GM06990 (cell line): ENCODE measurements at places on chromosomes 6 and 20.

DNA sequence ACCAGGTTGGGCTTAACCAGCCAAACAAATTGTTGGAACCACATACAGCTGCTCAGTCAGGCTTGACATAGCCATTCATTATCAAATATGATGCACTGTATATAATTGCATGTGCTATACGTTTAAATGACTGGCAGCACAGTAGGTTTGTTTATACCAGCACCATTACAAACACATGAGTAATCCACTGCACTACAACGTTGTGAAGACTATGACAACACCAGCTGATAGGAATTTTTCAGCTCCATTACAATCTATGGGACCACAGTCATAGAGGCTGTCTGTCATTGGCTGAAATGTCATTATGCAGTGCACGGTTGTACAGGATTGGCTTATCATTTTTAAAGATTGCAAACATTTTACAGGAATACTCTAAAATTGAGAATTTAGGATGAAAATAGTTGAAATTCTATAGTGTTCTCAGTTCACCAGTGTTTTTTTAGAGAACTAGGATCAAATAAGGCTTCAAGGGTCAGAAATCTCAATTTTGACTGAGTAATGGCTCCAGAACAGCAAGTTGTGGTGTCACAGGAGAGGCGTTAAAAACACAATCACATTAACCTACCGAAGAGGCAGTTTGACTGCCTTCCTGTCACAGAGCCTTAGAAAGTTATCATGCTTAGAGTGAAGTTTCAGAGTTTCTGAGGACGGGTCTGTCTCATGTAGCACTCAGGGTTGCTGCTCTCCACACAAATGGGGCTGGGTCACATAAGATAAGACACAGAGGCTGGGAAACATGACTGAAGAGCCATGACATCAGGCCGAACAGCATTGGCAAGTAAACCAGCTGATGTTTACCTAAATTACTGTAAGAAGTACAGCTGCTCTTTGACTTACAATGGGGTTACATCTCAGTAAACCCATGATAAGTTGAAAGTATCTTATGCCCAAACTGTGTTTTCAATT lies 60.7 kb upstream of the SMLR1 start:
- DNase-seq: no peak

DNA sequence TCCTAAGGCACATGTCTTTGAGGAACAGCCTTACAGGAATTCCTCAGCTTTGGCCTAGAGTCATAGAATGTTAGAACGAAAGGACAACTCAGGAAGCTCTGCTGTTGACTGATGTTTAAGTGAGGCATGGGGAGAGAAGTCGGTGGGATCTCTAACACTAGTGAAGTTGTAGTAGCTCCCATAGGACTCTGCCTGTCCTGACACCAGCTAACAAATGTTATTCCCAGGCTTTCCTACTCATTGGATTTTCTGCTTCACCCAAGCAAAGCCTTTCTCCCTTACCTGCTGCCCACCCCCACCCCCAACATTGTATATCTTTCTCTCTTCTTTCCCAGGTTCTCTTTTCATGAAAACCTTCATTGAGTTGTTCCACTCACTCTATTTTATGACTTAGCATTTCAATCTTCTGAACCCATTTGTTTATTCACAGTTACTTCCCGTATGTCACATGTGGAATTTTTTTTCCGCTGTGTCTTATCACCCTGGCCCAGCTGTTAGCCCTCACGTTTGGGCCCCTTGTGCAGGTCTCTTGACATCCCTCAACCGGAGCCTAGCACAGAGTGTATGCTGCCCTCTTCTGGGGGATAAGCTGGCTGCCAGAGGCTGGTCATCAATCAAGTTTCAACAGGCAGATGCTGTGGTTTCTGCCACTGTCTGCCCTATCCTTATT lies 39.2 kb upstream of the RNF8 start:
- DNase-seq: peak; percentile 22

DNA sequence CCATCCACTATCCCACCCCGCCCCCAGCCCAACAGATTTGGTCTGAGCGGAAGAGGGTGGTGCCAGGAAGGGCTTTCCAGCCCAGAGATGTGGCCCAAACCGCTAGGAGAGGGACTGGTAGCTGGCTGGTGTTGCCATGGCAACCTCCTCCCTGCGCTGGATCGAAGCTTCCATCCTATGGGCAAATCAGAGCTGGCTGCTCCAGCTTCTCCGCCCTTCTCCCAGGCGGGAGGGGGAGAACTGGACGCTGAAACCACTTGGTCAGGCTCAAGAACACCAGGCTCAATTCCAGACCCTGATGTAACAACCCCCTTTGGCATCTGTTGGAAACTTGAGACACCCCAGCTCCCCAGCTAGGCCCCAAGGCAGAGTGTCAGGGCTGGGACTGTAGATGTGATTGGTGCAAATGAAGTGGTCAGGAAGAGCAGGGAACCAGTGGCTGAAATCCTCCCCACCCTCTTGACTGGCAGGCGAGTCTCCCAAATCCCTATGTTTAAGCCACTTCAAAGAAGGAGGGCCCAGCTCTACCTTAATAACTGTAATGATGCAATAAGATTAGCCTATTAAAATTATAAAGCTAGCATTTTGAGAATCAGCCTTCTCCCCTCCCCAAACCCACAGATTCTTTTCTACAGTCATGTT lies 4.2 kb downstream of the RIMS4 start:
- no peak for DNase-seq

DNA sequence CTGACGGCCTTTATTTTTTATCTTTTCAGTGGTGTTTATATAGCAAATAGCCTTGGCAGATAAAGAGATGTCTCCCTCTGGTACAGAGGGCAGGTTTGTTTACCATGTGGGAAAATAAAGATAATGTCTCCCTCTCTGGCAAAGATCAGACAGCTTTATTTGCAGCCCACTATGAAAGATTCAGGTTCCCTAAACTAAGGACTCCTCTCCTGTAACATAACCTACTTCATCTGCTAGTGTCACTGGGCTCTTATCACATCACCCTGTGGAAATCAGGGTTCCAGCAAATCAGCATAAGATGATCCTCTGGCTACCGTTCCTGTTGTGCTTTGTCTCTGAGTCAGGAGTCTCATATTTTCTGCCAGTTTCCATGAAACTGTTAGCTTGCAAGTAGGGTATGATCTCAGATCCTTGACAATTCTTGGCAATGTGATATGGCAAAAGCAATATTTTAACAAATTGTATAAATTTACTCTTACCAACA lies 3.1 kb downstream of the FBXL4 start:
- DNase-seq: no peak

DNA sequence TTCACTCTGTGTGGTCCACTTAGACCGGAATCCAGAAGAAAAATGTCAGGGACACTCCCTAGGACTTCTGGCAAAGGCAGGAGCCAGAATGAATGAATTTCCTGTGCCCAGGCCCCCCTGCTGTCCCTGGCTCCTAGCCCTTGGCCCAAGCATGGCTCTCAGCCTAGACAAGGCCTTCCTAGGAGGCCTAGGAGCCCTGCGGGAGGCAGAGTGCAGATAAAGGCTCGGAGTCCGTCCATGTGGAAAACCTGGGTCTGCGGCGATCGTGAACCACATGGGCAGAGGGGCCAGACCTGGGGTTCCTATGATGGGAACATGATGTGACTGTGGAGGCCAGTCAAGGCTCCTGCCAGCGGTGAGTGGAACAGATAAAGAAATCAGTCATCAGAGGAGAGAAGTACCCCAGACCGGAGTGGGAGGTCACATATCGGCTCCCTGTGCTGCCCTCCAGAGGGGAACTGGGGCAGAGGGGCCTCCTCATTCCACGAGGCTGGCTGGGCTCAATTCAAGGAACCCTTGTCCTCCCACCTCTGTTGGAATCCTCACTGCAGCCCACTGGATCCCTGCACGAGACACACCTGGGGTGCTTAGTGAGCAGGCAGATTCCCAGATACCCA lies 5.9 kb upstream of the VSTM2L start:
- no peak for DNase-seq

DNA sequence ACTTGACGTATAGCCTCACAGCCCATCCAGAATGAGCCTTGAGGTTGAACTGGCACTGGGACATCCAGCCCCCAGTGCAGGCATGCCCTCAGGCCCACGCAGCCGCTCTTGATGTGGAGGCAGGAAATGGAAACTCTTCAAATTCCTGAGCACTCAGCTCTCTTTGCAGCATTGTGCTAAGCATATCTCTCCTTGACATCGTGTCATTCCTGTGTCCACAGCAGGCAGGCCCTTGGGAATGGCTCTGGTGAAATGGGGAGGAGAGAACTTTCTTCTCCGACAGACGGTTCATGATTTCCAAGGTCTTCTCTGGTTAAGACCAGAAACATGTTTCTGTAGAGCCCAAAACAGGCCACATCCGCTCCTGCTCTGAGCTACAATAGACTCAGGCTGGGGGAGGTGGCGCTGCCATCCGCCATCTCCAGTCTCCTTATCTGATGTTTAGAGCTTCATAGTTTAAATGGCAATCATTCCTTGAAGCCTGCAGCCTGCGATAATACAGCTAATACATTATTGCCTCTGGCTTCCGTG lies 248.8 kb downstream of the CDH4 start:
- no peak for DNase-seq

DNA sequence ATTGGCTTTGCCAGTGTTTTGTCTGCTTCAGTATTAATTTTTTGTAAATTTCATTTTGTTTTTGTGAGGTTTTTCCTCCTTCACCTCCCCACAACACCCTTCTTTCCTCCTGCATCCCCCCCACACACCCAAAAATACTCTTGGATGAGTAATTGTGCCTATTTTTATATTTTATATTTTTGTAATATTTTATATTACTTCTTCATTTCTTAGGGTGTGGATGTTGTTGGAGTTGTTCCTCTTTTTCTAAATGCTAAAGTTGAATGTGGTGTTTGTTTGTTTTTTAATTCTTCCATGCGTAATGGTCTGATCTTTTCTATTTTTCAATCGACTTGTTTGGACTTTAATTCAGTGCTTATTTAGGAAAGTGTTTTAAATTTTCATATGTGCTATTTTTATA lies 420.5 kb upstream of the SOX4 start:
- DNase-seq: no peak

DNA sequence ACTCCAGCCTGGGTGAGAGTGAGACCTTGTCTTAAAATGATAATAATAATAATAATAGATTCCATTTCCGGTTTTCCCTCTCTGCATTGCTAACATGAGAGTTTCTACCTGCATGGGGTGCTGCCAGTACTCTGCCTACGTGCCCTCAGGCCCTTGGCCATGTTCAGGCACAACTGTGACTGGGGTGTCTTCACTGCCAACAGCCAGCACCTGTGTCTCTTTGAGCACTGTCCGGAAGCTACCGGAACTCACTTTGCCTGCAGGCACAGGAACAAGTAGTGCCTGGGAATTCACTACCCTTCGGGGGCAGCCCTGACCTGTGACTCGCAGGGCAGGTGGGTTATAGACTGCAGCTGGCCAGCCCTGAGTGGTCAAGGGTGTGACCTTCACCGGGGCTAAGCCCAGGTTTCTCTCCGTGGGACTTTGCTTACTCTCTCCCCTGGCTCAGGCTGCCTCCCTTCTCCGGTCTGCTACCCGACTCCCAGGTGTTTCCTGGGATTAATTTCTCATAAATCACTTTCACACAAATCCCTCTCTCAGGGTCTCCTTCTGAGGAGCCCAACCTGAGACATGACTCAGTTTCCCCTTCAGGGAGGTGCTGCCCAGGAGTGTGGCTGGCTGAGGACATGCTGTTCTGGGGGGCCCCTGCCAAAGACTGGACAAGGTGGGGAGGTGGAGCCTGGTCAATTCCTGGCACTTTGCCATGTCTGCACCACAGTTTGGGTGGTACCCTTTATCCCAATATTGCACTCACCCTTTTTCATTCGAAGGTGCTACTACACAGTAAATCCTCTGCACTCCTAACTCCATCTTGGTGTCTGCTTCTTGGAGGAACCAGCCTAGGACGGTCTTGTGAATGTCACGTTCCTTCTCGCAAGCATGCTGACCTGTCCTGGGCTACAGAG lies 79.5 kb upstream of the RALGAPA2 start:
- DNase-seq: no peak

DNA sequence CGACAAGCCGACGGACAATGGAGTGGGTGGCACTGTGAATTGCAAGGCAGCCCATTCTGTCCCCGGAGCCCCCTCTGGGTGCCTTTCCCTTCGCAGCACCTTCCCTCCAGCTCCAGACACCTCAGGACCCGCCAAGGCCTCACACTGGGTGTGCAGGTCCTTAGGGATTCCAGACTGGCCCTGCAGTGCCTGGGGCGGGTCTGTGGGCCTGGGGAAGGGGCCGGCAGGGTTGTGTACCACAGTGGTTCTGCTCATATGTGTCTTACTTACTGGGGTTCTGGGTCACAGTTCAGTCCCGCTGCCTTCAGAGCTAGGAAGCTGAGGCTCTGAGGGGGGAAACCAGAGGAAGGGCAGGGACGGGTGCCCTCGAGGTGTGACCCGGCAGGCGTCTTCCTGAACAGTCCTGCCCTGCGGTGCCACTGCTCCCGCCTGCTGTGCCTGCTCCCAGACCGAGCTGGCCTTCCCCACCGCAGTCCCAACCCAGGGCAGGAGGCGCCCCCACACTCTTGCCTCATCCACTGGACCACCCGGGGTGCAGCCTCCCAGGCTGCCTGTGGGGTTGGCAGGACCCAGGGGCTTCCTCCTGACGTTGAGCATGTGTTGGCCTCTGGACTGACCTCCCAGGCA lies 16.3 kb upstream of the SLCO4A1 start:
- DNase-seq: no peak
